ENCODE measurements at places on chromosomes 2 and 18.

DNA sequence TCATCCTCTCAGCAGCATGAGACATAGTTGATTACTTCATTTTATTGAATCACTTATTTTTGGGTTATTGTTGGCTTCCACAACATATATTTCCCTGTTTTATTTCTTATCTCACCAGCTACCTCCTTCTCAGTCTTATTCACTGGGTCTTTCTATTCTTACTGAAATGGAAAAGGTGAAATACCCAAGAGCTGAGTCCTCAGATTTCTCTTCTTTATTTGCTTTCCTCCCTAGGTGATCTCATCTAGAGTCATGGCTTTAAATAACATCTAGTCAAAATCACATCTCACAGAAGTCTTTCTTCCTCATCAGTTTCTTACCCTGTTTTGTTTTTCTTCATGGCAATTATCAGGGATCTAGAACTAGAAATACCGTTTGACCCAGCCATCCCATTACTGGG is 105.0 kb upstream of the RBBP8 start:
- DNase-seq, result no peak

GRCh38 chr2:206250041-206250897 is 24.2 kb upstream of the ZDBF2 start:
- DNase-seq, result no peak

GRCh38 chr2:98898423-98898841 is 37.6 kb downstream of the CRACDL start:
- no peak for DNase-seq

DNA sequence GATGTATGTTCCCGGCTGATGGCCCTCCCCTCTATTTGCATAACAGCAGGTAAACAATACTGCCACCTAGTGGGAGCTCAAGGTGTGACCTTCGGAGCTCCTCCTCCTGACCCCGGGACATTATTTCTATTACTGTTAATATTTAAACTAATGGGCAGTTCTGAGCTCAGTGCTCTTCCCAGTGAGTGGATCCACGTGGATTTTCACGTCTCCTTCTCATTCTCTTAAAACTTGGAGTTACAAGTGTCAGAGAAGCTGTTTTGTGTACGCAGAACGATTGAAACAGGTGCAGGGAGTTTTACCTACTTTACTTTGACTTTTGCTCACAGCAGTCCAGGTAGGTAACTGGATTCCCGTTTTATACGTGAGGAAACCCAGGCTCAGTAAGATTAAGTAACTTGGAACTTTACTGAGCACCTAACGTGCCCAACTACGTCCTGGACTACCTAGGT is 127.3 kb downstream of the PRKCE start:
- no peak for DNase-seq

DNA sequence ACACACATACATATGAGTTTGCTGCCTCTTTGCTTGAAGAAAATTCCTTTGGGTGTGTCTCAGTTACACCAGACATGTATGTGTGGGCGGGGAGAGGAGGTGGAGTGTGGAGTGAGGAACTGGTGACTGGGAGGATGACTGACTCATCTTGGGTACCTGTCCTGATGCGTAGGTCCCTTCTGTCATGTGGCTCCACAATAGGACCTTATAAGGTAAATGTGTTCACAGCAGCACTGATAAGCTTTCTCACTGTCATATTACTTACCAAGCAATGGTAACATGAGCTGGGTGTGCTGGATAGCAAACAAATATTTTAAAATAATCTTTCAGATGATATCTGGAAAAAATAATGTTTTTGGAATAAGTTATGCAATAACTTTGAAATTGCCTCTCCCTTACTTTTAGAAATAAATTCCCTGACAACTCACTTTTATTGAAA is 45.1 kb downstream of the SLC9A2 start:
- DNase-seq, result no peak

DNA sequence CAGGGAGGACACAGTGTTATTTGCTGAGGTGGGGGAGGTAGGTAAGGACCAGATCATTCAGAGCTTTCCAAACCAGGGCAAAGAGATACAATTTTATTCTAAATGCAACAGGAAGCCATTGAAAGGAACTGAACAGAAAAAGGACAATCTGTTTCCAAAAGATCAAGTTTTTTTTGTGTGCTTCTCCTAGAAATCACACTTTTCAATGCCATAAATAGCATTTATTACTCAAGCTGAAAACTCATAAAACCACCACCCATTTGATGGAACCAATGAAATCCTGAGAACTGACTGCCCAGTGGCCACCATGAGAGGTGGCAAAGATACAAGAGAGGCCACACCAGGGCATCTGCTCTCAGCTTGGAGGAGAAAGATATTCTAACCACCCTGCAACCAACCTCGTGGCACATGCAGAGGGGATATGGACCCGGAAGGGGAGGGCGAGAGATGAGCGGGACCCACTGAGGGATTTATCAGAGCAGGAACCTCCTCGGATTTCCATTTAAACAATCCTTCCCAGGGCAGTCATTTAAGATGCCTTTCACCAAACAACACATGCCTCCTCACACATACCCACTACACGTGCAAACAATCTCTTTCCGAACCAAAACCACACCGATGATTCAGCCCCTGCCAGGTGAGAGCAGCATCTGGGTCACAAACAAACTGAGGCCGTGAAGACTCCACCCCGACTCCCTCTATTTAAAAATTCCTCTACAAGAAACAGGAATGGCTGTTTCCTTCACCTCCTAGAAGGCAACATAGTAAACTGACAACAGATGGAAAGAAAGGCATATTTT is 8.8 kb downstream of the CYB5A start:
- DNase-seq, result no peak

GRCh38 chr2:44360749-44361329 is 455 bp downstream of the PREPL start:
- no peak for DNase-seq

DNA sequence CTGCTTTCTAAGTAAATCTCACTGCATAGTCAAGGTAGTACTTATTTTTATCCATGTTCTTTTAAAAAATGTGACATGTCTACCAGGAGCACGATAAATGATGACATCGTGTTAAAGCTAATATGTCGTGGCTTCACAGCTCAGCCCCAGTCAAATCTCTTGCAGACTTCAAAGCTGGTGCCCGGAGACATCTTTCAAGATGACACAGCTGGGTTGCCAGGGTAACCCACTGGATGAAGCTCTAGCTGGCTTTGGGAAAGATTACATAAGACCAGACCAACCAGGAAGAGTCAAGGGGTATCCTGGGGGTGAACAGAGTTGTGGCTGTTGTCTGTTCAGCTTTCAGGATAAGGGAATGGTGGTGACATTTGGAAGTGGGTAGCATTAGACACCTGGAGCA is 67.8 kb downstream of the VSNL1 start:
- no peak for DNase-seq

DNA sequence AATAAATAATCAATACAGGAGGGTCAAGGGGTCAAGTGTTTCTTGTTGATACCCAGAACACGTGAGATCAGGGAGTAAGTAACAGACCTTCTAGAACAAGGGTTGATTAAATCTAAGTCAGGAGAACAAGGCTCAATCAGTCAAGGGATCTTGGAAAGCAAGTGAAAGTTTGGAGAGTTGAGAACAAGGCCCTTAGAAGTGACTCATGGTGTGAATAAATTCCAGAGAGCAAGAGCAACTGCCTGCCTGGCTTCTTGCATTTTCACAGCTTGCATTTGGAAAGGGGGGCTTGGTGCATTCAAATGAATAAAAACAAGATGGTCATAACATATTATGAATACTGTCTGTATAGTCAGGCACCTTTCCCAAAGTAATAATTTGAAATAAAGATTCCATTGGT is 256.1 kb downstream of the DPP10 start:
- no peak for DNase-seq

- DNase-seq, result no peak
These were observed 77.0 kb upstream of the ATL2 start for GRCh38 chr2:38454081-38454480.

DNA sequence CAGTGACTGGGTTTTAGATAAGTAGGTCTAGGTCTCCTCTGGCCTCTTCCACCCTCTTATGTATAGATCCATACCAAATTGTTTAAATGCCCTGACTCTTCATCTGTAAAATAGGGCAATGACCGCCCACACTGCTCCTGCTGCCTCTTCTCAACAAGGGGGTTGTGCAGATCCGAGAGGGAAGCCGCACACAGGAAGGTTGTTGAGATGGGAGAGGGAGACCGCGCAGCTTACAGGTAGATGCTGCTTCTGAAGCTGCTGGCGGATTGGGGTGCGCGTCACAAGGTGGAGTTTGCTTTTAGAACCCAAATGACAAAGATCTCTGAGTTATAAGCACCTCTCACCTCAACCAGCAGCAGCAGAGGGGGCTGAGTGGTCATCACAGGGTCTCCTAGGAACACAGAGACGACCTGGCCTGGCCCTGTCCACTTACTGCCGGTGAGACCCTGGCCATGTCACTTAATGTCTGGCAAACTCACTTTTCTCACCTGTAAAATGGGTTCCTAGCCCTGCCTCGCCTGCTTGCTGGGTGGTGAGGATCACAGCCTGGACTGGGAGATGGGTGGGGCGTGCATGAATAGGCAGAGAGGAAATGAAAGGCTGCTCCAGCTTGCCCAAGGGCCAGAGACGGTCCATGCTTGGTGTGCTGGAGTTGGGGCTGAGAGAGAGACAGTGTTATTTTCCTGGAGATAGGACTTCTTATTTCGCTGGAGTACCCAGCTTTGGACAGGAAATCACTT is 251.3 kb downstream of the EIPR1 start:
- no peak for DNase-seq

- DNase-seq, result no peak
These were observed 54.7 kb upstream of the MGAT5 start for GRCh38 chr2:134199123-134199522.

DNA sequence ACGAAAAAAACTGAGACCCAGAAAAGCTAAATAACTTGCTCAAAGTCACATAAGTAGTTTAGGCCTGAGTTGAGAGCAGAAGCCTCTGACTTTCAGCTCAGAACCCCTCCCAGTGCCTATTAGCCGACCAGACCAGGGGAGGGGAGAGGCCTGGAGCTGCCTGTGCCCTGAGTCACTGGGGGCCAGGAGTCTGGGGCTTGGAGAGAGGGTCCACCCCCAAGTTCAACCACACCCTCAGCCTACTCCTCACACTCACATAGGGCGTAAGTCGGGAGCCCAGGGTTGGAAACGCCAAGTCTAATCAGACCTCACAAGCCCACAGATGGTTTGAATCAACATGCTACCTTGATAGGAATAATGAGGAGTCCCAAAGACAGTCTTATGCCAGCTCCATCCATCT is 12.6 kb upstream of the PKDCC start:
- DNase-seq, result no peak

DNA sequence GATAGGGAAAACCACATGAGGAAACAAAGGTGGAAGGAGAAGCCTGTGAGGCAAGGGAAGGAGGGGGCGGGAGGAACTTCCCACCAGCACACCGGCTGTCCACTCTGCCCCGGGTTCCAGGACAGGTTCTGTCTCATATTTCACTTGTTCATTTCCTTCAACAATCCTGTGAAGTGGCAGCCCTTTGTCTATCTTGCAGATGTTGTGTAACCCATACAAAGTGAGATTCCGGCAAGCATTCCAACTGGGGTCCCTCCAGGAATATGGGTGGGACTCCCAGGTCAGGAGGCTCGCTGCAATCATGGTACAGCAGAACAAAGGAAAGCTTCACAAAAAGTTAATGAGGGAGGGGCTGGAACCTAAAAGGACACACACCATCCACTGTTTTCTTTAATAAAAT is 271.3 kb upstream of the PXDN start:
- no peak for DNase-seq

GRCh38 chr2:178279142-178279541 is 84.8 kb downstream of the OSBPL6 start:
- no peak for DNase-seq

- no peak for DNase-seq
These were observed 12.4 kb downstream of the SUPT7L start for GRCh38 chr2:27651056-27651455.

GRCh38 chr2:32941944-32942690 is 4.6 kb upstream of the LTBP1 start:
- DNase-seq, result no peak

GRCh38 chr2:168767258-168767657 is 35.2 kb upstream of the NOSTRIN start:
- no peak for DNase-seq

DNA sequence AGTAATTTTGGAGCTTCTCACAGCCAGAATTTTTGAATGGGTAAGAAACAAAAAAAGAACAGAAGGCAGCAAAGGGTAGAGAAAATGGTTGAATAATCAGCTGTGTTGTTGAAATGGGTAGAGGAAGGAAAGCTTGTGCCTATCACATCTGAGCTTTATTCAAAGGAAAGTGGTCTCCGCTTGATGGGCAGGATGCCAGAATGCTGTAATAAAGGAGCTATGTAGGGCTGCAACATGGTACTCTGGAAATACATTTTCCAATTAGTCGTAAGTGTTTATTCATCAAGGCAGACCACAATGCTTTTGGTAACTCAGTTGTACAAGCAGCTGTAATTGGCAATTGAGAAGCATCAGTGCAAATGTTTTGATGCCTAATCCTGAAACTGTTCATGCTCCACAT is 196.9 kb downstream of the ICOS start:
- DNase-seq, result no peak

- DNase-seq, result no peak
These were observed 5.7 kb upstream of the NOSTRIN start for GRCh38 chr2:168796583-168797285.

DNA sequence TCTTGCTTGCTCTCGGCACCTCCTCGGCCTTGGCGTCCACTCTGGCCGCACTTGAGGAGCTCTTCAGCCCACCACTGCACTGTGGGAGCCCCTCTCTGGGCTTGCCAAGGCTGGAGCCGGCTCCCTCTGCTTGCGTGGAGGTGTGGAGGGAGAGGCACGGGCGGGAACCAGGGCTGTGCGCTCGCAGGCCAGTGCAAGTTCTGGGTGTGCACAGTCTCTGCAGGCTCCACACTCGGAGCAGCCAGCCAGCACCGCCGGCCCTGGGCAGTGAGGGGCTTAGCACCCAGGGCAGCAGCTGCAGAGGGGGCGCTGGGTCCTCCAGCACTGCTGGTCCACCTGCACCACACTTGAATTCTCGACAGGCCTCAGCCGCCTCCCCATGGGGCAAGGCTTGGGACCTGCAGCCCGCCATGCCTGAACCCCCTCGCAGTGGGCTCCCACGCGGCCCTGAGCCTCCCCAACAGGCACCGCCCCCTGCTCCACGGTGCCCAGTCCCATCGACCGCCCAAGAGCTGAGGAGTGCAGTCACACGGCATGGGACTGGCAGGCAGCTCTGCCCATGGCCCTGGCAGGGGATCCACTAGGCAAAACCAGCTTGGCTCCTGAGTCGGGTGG is 411.2 kb upstream of the CHAC2 start:
- DNase-seq, result no peak

DNA sequence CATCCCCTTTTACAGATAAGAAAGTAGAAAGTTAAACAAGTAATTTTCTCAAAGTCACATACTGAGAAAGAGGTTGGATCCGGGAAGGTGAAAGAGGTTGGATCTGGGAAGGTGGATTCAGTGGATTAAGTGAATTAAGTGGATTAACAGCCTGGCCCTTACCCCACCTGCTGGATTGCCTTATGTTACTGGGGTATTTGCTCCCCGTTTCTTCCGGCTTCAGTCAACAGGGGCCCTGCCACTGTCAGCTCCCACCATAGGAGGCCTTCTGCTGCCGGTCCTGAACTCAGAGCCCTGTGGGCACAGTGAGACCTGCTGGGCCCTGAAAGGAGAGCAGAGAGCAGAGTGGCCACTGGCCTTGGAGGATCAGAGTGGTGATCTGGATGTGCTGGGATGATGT is 113.2 kb downstream of the VAPA start:
- DNase-seq, result no peak
